ENCODE measurements at places on chromosomes 11 and 22.

DNA sequence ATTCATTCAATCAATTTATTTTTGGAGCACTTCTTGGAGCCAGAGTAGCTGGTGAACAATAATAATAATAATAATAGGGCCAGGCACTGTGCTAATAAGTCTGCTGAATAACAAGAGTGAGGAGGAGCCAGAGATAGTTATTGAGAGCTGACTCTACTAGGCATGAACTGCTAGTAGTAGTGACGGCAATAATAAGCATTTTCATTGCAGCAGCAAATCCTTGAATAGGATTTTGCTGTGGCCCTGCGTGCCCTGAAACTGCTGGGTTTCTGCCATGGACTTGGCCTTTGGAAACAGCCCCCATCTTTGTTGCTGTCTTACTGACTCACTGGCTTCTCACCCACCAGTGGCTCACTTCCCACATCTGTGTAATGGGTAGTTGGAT, 545.9 kb downstream of the MIAT start:
- no peak for DNase-seq

DNA sequence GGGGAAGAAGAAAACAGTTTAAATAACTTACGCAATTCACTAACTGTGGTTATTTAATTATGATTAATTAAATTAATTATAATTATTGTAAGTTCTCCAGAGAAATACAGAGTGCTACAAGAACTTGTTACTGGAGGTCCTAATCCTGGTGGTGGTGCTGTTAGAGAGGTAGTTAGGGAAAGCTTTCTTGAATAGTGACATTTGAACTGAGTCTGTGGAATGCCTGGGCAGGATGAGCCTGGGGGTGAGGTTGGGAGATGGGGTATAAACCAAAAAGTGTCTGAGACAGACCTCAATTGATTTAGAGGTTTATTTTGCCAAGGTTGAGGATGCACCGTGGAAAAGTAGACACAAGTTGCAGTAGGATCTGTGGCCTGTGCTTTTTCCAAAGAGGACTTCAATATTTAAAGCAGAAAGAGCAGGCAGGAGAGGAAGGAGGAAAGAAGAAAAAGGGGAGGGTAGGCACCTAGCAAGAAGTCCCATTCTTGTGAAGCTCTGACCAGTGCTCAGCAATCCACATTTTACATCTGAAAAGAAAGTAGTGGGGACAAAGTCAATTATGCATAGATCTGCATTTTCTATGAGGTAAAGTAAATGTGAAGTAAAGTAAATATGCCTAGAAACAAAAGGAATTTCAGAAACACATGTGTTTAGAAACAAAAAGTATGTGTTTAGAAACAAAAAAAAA, 4.4 kb upstream of the ZNF202 start:
- DNase-seq = no peak

DNA sequence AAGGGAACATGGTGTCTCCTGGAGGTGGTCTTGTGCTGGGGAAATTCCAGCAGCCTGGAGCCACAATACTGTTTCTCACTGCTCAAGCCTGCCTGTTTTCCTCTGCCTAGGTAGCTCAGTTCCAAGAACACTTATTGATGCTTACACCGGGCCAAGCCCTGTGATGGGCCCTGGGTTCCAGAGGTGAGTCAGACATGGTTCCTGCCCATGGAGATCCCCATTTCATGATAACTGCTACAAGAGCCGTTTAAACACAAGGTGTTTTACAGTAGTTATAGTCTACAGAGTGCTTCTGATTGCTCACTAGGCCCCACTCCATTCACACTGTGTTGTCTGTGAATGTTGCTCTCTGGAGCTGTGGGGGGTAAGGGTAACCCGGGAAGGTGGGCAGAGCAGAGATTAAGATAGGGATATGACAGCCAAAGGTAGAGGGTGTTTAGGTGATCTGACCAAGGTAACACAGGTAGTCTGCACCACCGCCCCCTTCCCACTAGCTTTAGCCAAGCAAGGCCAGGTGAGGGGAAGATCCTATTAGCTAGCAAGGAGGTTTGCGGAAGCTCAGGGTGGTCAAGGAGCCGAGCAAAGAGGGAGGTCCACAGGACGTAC, 696 bp upstream of the MICAL2 start:
- no peak for DNase-seq

GRCh38 chr11:122784325-122784955, 53.9 kb upstream of the CRTAM start:
- DNase-seq = no peak

GRCh38 chr11:47911149-47911548, 63.0 kb upstream of the NUP160 start:
- DNase-seq = no peak

DNA sequence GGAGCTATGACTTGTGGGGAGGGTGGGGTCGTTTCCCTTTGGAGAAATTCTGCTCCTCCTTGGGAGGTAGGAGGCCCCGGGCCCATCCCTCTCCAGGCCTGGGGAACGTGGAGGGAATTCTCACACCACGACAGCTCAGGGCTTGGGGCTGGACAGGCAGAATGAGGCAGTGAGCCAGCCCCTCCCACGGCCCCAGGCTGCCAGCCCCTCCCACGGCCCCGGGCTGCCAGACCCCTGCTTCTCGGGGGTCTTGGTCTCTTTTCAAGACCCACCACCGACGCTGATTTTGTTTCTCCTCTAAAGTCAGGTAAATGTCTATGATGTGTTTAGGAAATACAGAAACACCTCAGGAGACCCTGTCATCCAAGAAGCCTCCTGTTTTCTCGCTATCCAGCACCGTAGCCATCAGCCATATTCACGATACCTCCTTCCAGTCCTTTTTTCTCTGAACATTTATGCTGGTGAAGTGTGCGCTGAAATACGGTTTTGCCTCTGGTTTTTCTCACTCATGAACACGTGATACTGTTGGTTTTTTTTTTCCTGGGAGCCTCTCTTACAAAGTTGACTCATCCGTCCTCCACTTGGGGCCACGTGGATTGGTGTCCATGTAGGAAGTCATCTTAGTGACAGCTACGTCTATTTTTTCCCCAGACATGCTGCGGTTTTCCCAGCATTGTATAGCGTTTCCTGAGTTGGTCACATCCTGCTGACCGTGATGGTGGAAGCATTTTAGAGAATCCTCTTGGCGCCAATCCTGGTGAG, 1219.6 kb downstream of the BRD1 start:
- no peak for DNase-seq

GRCh38 chr11:95337972-95338429, 107.0 kb upstream of the SESN3 start:
- no peak for DNase-seq

- DNase-seq = no peak
Observed at GRCh38 chr22:39240831-39241793, 3.7 kb downstream of the PDGFB start.

GRCh38 chr11:66815646-66816045, 27.6 kb upstream of the RCE1 start:
- DNase-seq = no peak

- no peak for DNase-seq
Observed at GRCh38 chr11:119446871-119447663, 24.1 kb upstream of the THY1 start.

- no peak for DNase-seq
Observed at GRCh38 chr11:31233425-31233824, 136.1 kb downstream of the DCDC1 start.

GRCh38 chr11:77340501-77340900, 39.0 kb upstream of the GDPD4 start:
- DNase-seq = no peak

- DNase-seq = no peak
Observed at GRCh38 chr22:39688186-39688785, 117.7 kb downstream of the CACNA1I start.

DNA sequence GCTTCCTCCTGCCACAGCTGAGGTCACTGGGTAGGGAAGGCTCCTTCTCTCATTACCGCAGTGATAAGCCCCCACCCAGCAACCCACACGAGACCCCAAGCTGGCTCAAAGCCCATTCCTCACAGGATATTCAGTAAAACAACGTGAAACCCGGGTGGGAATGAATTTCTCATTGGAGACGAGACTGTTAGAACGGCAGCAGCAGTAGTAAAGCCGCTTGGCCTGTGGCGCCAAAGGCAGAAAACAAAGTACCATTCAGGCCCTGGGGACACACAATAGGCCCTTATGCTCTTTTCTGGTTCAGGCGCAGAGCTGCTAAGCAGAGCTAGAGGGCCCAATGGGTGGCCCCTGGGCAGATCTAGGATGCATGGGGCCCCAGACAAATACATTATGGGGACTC, 45.3 kb downstream of the PC start:
- no peak for DNase-seq

DNA sequence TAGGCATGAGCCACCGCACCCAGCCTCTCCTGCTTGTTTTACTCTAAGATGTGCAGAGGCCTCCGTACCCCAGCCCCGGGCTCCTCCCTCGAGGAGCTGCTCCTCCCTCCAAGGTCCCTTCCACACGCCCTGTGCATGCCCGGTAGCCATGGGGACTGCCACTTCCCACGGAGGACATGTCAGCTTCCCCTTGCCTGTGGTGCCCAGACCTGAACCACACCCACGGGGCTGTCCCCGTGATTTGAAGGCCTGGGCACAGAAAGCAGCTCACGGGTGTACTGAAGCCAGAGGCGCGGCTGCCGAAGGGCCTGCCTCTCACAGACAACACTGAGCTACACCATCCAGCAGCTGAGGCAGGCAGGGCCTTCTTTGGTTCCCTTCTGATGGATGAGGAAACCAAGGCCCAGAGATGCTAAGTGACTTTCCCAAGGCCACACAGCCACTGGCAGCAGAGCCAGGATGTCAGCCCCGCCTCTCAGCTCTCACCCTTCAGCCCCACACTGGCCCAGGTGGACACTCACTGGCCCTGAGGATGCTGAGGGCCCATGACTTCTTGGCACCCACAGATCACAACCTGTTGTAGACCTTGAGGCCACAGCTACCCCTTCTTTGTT, 7.3 kb downstream of the INS start:
- no peak for DNase-seq

- DNase-seq = no peak
Observed at GRCh38 chr11:10898003-10898762, 40.3 kb upstream of the ZBED5 start.

DNA sequence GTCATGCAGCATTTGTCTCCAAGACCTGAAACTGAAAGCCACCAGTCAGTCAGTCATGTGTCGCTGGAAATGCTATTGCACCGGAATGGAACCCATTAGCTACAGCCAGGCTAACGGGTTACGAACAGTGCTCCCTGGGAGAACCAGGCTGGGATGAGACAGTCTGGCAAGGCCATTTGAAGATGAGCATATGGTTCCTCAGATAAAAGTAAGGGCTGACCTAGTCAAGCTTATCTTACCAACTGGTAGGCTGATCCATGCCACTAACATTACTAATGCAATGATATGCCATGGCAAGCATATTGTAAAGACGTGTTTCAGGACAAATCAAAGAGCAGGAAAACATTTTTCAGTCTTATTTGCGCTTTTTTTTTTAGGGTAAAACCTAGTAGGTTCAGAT, 28.4 kb downstream of the NAP1L4 start:
- DNase-seq = no peak

GRCh38 chr11:84236436-84236835, 950.3 kb upstream of the CCDC90B start:
- no peak for DNase-seq

DNA sequence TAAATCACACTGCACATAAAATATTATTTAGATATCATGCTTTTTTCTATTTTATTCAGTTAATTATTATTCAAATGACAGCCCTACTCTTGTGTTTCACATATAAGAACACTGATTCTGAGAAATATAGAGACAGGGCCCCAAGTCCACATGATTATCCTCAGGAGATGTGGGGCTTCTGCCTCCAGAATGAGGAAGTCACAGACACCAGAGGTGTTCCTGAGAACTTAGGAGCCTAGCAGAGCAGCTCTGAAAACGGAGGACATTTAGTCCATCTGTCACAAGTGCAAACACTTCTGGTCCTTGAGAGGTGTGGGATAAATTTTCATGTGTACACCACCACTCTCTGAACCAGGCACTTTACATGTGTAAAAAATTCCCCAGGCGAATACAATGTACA, 26.2 kb downstream of the TRIM66 start:
- DNase-seq = no peak

GRCh38 chr11:32072872-32073643, 17.8 kb upstream of the RCN1 start:
- no peak for DNase-seq

DNA sequence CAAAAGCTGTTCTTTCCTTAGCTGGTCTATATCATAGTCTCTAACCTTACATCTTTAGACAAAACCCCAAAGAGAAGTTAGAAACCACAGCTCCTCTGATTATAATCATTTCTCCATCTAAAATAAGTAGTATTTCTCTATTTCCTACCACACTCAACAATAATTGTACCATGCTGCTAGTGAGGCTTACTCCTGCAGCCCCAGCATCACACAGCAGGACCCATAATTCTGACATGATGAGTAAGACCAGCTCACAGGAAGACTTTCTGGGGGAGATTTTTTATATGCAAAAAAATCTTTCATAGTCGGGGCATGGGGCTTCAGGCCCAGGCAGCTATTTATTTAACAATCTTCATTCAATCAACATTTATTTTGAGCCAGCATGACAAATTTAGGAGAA, 441.6 kb downstream of the DYNC2H1 start:
- DNase-seq = no peak

GRCh38 chr11:103928040-103928801, 108.2 kb upstream of the DDI1 start:
- no peak for DNase-seq

DNA sequence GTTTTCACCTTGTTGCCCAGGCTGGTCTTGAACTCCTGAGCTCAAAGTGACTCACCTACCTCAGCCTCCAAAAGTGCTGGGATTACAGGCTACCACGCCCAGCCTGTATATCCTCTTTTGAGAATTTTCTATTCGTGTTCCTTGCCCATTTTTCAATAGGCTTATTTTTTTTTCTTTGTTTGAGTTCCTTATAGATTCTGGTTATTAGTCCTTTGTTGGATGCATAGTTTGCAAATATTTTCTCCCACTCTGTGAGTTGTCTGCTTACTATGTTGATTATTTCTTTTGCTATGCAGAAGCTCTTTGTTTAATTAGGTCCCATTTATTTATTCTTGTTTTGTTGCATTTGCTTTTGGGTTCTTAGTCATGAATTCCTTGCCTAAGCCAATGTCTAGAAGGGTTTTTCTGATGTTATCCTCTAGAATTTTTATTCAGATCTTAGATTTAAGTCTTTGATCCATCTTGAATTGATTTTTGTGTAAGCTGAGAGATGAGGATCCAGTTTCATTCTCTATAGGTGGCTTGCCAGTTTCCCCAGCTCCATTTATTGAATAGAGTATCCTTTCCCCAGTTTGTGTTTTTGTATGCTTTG, 17.7 kb upstream of the ZBED5 start:
- DNase-seq = no peak

DNA sequence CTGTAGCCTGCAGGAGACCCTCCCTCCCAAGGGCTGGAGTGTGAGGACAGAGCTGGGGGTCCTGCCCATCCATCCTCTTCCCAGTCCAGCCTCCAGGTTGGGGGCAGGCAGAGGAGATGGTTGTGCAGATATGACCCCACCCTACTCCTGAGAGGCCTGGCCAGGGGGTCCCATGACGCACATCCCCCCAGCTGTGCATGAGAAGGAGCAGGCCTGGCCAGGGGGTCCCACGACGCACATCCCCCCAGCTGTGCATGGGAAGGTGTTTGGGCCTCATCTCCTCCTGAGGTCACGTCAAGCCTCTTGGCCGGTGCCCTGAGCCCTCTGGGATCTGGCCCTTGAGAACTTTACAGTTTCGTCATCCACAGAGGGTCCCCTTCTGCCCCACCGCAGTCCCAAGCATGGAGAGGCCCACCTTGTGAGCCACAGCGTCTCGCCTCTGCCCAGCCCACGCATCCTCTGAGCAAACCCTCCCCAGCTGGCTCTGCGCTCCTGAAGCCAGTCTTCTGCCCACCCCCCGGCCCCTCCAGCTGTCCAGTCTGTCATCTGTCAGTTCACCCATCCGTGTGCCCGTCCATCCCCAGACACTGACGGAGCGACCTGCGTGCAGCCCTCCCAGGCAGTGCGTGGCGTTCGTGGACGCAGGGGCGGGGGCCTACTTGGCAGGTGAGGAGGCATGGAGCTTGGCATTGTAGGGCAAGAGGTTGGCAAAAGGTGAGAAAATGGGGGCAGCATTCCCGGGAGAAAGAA, 2.3 kb downstream of the ANO9 start:
- no peak for DNase-seq

All from cortex of kidney (tissue), 1 donor.